A549 (cell line): ENCODE measurements at places on chromosomes 2 and 18.
A peak's percentile ranks its signal among the peaks of the same experiment; 100 is the strongest.

GRCh38 chr18:78753240-78753639 lies 226.4 kb upstream of the SALL3 start:
- no peak for DNase-seq

- no peak for DNase-seq
Observed at GRCh38 chr2:176854062-176854461, 358.5 kb upstream of the HNRNPA3 start.

GRCh38 chr2:53786352-53786704 lies 425 bp downstream of the ASB3 start:
- DNase-seq, result no peak

GRCh38 chr18:47175283-47175897 lies 774 bp downstream of the IER3IP1 start:
- no peak for DNase-seq

DNA sequence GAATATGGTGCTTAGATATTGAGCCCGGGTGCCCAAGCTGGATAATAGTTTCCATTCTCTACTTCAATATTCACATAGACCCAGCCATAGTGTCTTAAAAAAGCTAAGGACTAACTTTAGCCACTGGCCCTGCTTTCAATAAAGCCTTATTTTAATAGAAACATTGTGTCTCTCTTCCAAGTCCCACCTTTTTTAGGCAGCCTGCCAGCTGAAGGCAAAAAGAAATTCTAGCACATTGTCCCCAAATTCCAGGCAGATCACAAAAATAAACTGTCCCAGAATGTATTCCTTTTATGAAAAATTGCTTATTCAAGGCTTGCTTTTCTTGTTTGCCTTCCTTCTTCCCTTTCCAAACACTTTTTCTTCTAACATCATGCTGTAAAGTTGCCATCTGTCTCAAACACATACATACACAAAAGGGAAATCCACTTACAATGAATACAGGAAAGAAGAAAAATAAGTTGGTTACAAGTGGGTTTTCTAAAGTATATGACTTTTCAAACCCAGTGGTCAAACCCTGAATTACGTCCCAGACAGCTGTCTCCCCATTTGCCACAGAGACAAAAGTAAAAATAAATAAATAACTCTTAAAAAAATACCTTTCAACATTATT lies 778.5 kb downstream of the BCL11A start:
- DNase-seq, result no peak

GRCh38 chr2:227106845-227107759 lies 56.9 kb downstream of the COL4A4 start:
- DNase-seq, result peak; percentile 42

GRCh38 chr2:160266037-160266551 lies 66.0 kb upstream of the ITGB6 start:
- no peak for DNase-seq

DNA sequence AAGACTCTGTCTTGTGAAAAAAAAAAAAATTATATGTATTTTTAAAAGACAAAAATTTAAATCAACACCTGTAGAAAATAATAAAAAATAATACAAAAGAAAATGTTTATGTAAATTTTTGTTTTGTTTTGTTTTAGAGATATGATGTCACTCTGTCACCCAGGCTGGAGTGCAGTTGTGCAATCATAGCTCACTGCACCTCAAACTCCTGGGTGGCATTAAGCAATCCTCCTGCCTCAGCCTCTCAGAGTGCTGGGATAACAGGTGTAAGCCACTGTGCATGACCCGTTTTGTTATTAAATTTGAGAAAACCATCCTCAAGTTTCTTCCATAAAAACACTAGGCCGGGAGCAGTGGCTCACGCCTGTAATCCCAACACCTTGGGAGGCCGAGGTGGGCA lies 56.2 kb upstream of the B3GNT7 start:
- DNase-seq, result no peak

- no peak for DNase-seq
Observed at GRCh38 chr2:61456070-61456745, 14.7 kb downstream of the USP34 start.

DNA sequence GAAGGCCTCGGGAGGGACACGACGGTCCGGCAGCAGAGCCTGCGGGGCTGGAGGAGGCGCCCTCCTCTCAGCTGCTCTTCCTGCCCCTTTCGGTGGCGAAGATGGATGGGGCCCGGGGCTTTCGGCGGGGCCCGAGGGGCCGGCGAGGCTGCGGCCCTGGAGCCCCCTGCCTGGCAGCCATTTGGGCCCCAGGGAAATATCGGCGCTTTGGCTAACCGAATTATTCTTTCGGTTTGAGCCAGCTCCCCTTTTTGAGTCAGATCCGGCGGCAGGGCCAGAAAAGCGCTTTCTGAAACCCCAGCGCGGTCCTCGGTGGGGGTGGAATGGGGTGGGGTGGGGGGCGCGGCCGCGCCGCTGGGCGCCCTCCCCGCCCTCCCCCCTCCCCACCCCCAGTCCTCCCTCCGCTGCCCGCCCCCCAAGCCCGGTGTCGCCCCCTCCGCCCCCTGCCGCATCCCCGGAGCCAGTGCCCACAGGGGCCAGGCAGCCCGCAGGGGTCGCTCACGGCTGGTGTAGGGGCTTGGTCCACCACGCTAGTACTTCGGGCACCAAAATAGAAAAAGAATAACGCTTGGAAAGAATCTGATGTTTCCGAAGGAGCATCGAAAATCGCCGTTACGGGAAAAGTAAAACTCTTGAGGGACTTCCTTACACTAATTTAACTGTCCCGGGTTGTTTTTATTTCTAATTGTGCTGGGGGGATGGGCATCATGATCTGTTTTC lies 9.1 kb upstream of the ARID5A start:
- DNase-seq, result no peak

- DNase-seq, result no peak
Observed at GRCh38 chr2:132662732-132663131, 7.3 kb downstream of the LYPD1 start.

- DNase-seq, result no peak
Observed at GRCh38 chr18:3852321-3852720, 402.3 kb downstream of the TGIF1 start.

GRCh38 chr2:172564376-172564775 lies 8.5 kb downstream of the PDK1 start:
- DNase-seq, result no peak

DNA sequence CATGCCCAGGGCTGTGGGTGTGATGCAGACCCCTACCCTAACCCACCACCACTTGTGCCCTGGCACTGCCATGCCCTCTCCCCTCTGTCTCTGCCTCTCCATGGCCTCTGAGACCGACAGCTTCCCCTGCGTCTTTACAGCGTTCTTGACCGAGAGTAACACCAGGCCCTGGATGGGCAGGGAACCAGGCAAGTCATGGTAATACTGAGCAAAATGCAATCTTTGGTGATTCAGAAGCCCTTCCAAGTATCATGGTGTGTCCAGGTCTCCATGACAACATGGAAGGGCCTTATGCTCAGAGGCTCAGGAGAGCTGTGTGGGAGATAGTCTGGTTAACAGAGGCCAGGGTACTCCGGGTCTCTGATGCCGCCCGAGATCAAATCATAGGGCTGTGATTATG lies 176.1 kb downstream of the KLHL29 start:
- DNase-seq, result no peak

DNA sequence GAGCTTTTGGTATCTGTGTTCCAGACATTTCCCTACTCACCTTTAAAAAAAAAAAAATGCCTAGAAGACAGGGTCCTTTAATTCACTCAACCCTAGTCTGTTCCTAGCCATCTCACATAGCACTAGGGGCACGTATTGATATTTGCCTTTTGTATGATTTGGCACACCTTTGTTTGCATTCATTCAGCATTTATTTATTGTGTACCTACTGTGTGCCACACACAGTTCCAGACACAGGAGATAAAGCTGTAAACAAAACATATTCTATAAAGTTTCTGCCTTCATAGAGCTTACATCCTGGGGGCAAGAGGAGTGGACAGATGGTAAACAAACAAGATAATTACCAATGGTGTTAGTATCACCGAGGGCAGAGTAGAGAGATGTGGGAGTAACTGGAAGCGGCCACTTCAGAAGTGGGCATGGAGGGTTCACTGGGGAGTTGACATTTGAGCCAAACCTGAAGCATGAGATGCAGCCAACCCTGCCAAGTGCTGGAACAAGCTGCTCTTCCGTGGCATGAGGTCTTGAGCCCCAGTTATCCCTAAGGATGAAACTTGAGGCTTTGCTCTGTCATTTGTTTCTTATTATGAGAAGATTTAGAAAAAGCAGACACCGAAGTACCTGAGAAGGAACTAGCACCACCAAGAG lies 18.2 kb downstream of the MAPRE2 start:
- DNase-seq, result no peak

DNA sequence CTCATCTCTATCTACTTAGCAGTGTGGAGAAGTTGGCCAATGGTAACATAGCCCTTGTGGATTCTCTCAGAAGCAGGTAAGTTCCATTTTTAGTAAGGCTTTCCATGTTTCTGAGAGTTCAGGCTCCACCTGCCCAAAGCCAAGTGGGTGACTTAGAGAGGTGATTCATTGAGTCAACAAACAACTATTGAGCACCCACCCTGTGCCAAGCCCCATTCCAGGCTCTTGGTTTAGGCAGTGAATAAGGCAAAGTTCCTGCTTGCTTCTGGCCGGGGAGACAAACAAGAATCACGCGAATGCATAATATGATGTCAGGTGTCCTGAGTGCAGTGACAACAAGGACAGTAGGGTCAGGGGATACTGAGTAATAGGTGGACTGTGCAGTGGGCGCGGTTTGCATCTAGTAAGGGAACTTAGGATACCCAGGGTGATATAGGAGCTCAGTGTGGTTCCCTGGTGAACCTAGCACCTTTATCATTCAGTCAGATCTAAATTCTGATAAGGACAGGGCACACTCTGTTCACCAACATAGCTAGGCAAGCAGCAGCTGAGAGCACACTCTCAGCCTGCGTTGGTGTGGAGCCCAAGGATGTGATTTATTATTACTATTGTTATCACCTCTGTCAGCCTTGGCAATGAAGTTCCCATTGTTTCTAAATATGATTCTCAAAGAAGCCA lies 31.7 kb upstream of the KCTD1 start:
- DNase-seq, result peak; percentile 88

GRCh38 chr18:35620765-35621164 lies 39.2 kb downstream of the GALNT1 start:
- DNase-seq, result no peak

- DNase-seq, result no peak
Observed at GRCh38 chr2:237261327-237261726, 152.6 kb downstream of the COL6A3 start.

DNA sequence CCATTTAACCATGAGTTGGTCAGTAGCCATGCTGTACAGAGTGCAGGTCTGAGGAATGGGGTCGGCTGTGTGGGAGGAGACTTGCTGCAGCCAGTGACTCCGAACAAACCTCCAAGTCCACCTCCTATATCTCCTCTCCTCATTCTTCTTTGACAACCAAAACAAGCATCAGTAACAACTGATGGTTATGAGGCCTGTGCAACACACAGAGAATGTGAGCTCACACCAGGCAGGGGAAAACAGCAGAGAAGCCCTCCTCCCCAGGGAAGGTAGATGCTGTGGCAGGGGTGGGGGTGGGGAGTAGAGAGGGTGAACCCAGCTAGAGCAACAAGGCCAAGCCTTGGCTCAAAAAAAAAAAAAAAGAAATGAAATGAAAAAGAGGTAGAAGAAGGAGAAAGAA lies 12.3 kb upstream of the CNGA3 start:
- DNase-seq, result no peak

DNA sequence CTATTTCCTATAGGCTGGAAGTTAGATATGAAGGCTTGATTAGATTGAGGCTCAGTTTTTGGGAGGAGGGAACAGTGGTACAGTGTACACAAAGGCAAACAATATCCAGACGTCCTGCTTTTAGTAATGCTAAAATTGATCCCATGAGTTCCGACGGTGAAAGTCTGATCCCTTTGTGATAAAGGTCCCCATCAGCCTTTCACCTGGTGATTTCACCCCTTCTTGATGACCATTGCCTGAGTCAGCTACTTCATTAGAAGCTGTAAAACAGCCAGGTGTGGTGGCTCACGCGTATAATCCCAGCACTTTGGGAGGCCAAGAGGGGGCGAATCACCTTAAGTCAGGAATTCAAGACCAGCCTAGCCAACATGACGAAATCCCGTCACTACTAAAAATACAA lies 29.7 kb downstream of the TWSG1 start:
- DNase-seq, result no peak
